ENCODE measurements at places on chromosomes 12 and 14. TPM values are rescaled to one million over a fixed set of nuclear protein-coding genes. Genes with fewer than 3 reads are reported as not detected.

TAS2R8 gene
- total RNA-seq = not detected

TTLL5 gene
- 39.2 TPM for total RNA-seq

BRAP gene
- 23.7 TPM for total RNA-seq

KRT83 gene
- not detected for total RNA-seq

HRK gene
- total RNA-seq = 0.25 TPM

RPGRIP1 gene
- not detected for total RNA-seq

MYO1A gene
- total RNA-seq = 0.32 TPM

INHBE gene
- not detected for total RNA-seq

LRRK2 gene
- 0.15 TPM for total RNA-seq

P2RX2 gene
- not detected for total RNA-seq

SLC38A4 gene
- not detected for total RNA-seq

RNASE2 gene
- not detected for total RNA-seq

HOTAIR gene
- total RNA-seq = not detected

ACTR10 gene
- 43.4 TPM for total RNA-seq

SBNO1 gene
- 36.4 TPM for total RNA-seq

HSPB8 gene
- total RNA-seq = not detected

GPD1 gene
- not detected for total RNA-seq

NTF3 gene
- total RNA-seq = not detected

CLEC4D gene
- total RNA-seq = not detected

OR6C74 gene
- not detected for total RNA-seq

SLC10A1 gene
- total RNA-seq = not detected

TBPL2 gene
- not detected for total RNA-seq

SCN8A gene
- 1.1 TPM for total RNA-seq

BEGAIN gene
- 1.3 TPM for total RNA-seq

PTGDR gene
- 0.12 TPM for total RNA-seq

GZMH gene
- 0.86 TPM for total RNA-seq

COL2A1 gene
- not detected for total RNA-seq
